NCI-H69 (cell line): ENCODE measurements at places on chromosomes 12 and 14.

- DNase-seq = no peak
These were observed 86.5 kb downstream of the TBX5 start for GRCh38 chr12:114319422-114319821.

DNA sequence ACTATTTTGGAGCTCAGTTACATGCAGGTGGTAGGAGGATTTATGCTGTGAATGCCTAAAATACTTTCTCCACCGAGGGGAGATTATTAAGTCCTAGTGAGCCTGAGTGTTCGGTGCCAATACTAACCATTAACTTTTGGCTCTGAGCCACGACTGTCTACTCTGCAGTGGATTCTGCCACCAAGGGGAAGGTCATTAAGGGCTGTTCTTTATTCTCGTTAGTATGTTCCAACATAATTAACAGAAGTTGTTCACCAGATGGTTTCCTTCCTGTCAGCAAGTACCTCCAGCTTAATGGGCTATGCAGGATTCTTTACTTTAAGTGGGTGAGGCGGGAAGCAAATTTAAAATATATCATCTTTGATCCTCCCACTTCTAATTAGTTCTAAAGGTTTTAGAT, 326.3 kb downstream of the BMP4 start:
- peak; percentile 95 for DNase-seq

DNA sequence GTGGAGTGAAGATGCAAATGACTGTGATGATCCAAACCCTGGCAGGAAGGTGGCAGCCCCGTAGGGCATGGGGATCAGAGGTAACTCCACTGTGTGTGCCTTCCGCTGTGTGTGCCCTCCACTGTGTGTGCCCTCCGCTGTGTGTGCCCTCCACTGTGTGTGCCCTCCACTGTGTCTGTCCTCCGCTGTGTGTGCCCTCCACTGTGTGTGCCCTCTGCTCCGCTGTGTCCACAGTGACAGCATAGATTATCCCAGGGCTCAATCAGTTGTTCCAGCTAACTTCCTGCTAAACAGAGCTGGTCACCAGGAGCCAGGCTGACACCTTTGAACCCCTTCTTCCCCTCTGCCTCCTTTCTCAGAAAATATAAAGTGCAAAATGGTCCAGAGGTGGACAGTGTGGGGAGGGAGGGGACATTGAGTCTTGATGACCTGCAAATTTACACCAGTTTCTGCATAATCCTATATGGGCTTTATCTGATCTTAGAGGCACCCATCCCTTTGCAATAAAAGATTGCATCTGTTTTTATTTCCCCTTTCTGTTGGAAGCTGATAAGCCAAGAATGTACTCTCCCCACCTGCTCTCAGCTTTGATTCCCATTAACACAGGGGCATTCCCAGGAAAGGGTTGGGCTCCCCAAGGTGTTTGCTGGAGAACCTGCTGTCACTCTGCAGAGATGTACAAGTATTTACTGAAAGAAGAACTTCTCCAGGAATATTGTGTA, 21.6 kb upstream of the HNF1A start:
- DNase-seq = no peak

- no peak for DNase-seq
These were observed 21.3 kb upstream of the LDHB start for GRCh38 chr12:21678959-21679358.

DNA sequence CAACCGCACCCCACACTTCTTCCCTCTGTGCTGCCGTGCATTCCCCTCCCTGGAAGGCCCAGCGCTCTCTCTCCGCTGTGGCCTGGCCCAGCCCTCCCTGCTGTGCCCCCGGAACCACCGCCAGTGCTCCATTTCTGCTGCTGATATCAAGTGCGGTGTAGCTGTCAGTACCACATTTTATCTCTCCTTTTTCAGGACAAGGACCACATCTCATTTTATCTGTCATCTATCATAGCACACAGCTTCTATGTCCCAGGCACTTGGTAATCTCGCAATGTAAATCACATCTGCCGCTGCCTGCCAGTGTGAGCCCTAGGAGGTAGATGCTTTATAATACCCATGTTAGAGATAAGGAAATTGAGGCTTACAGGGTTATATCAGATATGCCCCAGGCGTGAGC, 18.3 kb downstream of the IL31 start:
- no peak for DNase-seq

GRCh38 chr12:87848248-87848868, 180.8 kb downstream of the C12orf50 start:
- peak; percentile 69 for DNase-seq
